Stimulated activated CD4-positive, alpha-beta T cell treated with anti-CD3 and anti-CD28 coated beads, Interleukin-12 subunit alpha, Interleukin-12 subunit beta, amount 100 ng/mL, for 48 hours (primary cell): ENCODE measurements at places on chromosomes 3 and 15.

DNA sequence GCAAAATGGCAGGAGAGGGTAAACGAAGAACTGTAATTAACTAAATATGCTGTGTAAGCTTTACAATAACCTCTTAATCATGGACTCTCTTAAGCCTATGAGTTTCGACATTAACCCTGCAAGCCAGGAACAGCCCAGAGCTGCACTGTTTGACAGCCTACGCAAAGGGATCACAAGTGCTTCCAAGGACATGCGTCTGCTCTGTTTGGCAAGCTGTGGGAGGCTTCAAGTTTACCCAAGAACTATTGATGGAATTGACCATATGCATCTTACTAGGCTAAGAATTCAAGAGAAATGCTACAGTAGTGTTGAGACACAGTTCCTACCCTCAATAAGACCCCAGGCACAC, 66.0 kb downstream of the PDZRN3 start:
- no peak for DNase-seq

DNA sequence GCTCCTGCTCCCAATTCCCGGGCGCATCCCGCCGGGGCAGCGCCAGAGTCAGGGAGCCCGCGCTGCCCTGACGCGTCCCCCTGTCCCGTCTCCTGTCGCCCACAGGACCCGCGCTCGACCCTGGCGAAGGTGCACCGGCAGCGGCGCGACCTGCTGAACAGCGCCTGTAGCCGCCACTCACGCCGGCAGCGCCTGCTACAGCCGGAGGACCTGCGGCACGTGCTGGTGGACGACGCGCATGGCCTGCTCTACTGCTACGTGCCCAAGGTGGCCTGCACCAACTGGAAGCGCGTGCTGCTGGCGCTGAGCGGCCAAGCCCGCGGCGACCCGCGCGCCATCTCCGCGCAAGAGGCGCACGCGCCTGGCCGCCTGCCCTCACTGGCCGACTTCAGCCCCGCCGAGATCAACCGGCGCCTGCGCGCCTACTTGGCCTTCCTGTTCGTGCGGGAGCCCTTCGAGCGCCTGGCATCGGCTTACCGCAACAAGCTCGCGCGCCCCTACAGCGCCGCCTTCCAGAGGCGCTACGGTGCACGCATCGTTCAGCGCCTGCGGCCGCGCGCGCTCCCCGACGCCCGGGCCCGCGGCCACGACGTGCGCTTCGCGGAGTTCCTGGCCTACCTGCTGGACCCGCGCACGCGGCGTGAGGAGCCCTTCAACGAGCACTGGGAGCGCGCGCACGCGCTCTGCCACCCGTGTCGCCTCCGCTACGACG, 16.9 kb downstream of the C3orf22 start:
- no peak for DNase-seq

- DNase-seq = no peak
These were observed 1.0 kb downstream of the C3orf80 start for GRCh38 chr3:160226026-160226907.

GRCh38 chr3:123853686-123854372, 30.3 kb downstream of the MYLK start:
- DNase-seq = no peak

DNA sequence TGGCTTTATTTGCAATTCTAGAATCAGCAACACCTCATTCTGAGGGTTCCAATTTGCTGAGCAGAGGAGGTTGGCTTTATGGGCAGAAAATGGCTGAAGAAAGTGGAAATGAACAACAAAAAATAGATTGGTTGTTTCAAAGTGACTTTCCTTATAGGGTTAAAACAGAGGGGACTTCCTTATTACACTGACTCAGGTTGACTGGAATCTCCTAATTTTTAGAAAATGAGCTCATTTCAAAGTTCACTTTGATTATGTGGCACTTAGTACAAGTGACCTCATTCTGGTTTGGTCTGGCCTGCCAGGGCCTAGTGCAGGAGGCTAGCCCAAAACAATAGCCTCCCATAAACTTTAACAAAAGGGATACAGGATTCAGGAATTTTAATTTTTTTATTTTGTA, 41.4 kb downstream of the NFKBIZ start:
- DNase-seq = no peak

DNA sequence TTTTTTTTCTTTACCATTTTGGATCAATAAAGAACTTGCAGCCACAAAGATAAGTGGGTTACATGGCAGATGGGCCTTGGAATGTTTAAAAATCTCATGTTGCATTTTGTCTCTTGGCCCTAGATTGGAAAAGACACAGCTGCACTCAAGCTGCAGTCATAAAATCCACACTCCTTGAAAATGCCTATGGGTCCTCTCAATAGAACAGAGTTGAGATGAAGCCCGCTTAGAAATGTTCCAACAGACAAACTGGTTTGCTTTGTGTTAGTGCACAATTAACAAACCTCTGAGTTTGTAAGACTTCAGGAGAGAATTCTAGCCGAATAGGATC, 401.2 kb upstream of the CDIN1 start:
- no peak for DNase-seq

GRCh38 chr3:111737706-111738086, 121.4 kb upstream of the PHLDB2 start:
- DNase-seq = no peak

- DNase-seq = no peak
These were observed 8.5 kb downstream of the HTR3D start for GRCh38 chr3:184040010-184040409.

DNA sequence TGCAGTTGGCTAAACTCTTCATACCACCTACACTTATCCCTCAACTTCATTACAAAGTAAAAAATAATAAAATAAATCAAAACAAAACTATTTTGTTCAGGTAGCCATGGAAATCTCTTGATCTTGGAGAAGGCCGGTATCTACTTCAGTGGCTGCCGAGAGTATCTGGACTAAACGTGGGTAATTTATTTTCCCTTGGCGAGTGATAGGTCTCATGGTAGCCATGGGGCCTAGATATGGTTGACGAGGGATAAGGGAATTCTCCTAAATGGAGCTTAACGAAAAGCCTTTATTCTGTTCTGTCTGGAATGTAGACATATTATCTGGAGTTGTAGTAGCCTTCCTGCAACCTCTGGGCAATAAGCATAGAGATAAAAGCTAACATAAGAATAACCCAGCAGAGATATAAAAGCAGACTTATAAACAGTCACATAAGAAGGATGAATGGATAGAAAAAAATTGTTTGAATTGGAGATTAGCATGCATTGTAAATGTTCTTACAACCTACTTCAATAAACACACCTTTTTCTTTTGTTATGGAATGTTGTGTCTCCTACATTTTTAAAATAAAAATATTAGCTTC, 281.3 kb upstream of the ARRDC4 start:
- DNase-seq = no peak

- DNase-seq = no peak
These were observed 398.0 kb downstream of the OTOL1 start for GRCh38 chr3:161894657-161895056.

GRCh38 chr15:70254311-70254869, 156.7 kb upstream of the TLE3 start:
- DNase-seq = no peak

GRCh38 chr3:158165730-158166129, 55.8 kb downstream of the RSRC1 start:
- DNase-seq = no peak
